ENCODE measurements at places on chromosomes 1 and 21.

DNA sequence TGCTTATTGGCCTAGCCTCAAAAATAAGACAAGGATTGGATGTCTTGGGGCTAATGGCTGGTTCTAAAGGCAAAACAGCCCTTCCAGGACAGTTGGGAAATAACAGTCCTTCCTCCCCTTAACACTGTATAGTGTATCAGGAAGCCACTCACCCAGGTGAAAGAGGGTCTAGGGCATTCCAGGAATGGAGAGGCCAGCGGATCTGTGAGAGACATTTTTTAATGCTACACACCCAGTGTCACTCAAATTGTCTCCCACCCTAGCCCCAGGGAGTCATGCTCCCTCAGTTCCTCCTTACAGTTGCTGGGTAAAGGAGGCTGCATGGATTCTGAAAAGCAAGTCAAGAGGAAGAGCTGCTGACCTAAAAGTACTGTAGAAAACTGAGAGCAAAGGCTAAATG is 24.1 kb upstream of the EXO1 start:
- no peak for DNase-seq

- no peak for DNase-seq
Measured at GRCh38 chr1:39328095-39328494, 123.6 kb downstream of the MACF1 start.

GRCh38 chr1:231865331-231865730 is 238.7 kb downstream of the DISC1 start:
- DNase-seq = no peak

DNA sequence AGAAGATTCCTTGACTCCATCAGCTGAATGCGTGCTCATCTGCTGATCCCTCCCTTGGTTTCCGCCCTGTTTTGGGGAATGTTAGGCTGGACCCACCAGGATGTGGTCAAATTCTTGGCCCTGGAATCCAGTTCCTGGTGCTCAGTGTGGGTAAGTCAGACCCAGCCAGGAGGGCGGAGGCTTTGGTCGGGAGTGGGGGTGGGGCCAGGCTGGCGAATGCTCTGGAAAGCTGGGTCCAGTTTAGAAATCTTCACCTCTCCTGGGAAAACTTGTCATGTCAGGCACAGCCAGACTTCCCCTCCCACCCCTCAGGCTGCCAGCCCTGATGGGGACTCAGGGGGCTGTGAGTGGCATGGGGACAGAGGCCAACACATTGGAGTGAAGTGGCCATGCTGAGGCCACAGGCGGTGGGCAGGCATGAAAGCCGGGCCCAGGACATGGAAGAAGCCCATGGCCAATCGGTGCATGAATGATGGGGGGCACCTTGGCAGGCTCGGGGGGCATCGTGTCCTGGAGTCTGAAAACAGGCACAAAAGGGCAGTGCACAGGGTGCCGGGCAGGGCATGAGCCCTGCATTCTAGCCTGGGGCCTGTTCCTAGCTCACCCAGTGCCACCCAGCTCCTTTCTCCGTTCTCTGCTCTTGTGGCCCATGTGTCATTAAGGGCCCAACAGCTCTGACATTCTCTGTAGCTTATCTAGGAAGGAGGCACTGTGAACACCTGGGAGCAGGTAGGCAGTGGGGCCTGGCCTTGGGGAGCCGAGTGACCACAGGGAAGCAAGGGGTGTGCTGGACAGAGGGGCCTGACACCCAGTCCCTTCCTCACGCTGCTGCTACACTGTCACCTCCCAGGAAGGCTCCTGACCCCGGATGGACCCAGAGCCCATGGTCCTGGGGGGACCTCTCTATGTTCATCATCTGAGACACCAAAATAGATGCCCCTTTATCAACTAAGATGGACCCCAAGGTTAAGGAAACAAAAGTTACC is 14.6 kb upstream of the PADI1 start:
- no peak for DNase-seq

- no peak for DNase-seq
Measured at GRCh38 chr1:88298506-88298905, 385.6 kb upstream of the PKN2 start.

GRCh38 chr1:150162862-150163706 is 13.4 kb downstream of the PLEKHO1 start:
- DNase-seq = peak; percentile 30
